Osteoblast (primary cell): ENCODE measurements at places on chromosomes 6 and 20. TPM values are rescaled to one million over a fixed set of nuclear protein-coding genes. Genes with fewer than 3 reads are reported as not detected.

The CST5 gene
- not detected in 2 replicates for total RNA-seq

The CD93 gene
- not detected in 2 replicates for total RNA-seq

The OCSTAMP gene
- total RNA-seq, result not detected in 2 replicates

The STK4 gene
- 33.3 and 33.7 TPM in 2 replicates for total RNA-seq

The RBM24 gene
- total RNA-seq, result 0.59 and 1.4 TPM in 2 replicates

The TP53INP2 gene
- 7.7 and 8.0 TPM in 2 replicates for total RNA-seq

The TUBB2B gene
- total RNA-seq, result 5.6 and 9.0 TPM in 2 replicates

The FAM83C gene
- not detected in 2 replicates for total RNA-seq

GRCh38 chr20:15528391-15529111 is 1044.7 kb downstream of the KIF16B start:
- no peak overlapping the region for H3K27ac ChIP-seq
- H3K4me3 ChIP-seq, result no peak overlapping the region
- no peaks in the 10 kb centered on the region for H3K27me3 ChIP-seq

DNA sequence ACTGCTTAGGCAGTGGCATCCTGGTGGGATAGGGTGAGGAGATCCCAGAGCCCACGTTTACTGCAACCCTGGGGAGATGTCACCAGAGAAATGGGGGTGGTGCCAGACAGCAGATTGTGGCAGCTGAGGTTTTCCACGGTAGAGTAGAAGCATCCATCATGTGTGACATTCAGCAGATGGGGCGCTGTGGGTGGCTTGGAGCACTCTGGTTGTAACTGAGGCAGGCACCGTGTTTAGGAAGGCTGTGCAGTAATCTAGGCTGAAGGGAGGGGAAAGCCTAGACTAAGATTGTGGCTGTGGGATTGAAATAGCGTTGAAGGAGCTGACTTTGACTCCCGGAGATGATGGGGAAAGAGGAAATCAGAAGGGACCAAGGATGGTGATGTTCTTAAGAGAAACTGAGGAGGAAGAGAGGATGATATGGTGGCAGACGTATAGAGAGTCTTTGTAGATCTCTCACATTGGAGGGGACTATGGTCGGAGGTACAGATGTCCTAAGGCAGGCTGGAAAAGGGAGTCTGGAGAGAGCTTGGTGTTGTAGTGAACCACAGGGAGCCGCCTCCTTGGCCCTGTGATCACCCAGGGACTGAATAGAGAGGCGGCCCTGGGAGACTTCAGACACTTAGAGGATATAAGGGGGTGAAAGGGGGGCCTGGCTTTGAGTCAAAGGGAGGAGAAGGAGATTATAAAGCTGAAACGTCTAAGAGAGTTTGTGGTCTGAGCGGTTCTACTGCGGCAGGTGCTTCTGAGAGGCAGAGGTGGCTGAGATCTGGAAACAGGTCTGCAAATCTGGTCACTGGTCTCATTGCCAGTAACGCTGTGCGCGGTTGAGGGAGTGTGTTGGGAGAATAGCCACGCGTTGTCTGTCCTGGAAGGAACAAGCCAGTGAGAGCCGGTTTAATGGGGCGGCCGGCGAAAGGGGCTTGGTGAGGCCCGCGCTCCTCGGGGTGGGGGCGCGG is 792 bp upstream of the MICA start:
- H3K27me3 ChIP-seq, result no peaks in the 10 kb centered on the region
- DNase-seq, result peak; percentile 77
- H3K27ac ChIP-seq, result peak overlapping the region; percentile 52

- no peaks in the 10 kb centered on the region for H3K4me1 ChIP-seq
- H3K36me3 ChIP-seq, result no peaks in the 10 kb centered on the region
- peaks cover 4% of the 10 kb centered on the region for H3K27me3 ChIP-seq
- DNase-seq, result peak; percentile 69
- H3K27ac ChIP-seq, result no peak overlapping the region
- no peak overlapping the region for H3K4me3 ChIP-seq
Observed at GRCh38 chr6:89895276-89895874, 1.1 kb downstream of the GJA10 start.

- H3K4me3 ChIP-seq, result no peak overlapping the region
- H3K27me3 ChIP-seq, result no peaks in the 10 kb centered on the region
- H3K36me3 ChIP-seq, result no peaks in the 10 kb centered on the region
- no peak overlapping the region for H3K27ac ChIP-seq
Observed at GRCh38 chr6:81718126-81718525, 34.4 kb downstream of the TENT5A start.

- H3K27me3 ChIP-seq, result no peaks in the 10 kb centered on the region
- H3K4me1 ChIP-seq, result peaks cover 18% of the 10 kb centered on the region
- DNase-seq, result peak; percentile 91
- H3K4me3 ChIP-seq, result peak within 1 kb of the TSS; percentile 96
- peak within 1 kb of the TSS; percentile 70 for H3K27ac ChIP-seq
- H3K36me3 ChIP-seq, result no peaks in the 10 kb centered on the region
Observed at GRCh38 chr6:139028658-139029469, at the start of gene ABRACL. TSS of gene ABRACL (plus strand) at chr6:139028745. CDS start at chr6:139034161, 5,416 bp downstream.

DNA sequence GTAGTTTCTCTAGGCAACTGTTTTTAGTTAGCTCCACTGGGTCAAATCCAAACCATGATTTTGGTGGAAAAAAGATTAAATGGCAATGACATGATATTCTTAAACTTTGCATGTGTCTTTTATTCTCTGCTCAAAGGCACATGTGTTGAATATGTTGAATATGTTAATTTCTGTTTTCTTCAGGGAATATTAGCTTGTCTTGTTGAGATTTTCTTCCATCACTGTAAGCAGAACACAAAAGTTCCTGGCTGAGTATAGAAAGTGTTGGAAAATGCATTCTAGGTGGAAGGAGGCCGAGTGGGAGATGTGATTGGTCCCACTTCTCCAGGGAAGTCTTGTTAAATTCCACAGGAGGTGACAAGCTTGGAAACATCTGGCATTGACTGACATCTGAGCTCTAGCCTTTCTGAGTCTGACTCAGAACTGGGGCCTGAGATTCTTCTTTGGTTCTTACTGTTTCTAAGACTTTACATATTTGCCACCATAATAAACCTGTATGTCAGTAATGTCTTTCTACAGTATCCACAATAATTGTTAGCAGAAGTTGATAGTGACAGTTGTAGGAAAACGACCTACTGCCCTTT is 81.1 kb downstream of the LAMA4 start:
- no peak for DNase-seq
- no peaks in the 10 kb centered on the region for H3K27me3 ChIP-seq
- peaks cover 99% of the 10 kb centered on the region for H3K36me3 ChIP-seq
- no peak overlapping the region for H3K27ac ChIP-seq

DNA sequence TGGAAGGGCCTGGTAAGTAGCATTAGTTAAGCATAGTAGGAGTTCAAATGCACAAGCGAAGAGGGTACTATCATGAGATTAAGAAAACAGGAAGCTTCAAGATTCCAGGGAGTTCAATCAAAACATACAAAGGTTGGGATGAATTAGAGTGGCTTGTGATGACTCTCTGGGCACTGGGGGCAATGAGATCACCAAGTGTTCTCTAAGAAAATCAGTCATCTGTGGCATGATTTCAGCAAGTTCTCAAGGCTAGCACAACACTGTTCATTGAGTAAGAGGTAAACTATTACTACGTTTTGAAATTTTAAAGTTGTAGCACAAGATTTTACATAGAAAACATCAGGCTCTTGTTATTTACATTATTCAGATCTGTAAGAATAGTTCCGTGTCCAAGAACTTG is 139.7 kb upstream of the FLRT3 start:
- no peaks in the 10 kb centered on the region for H3K27me3 ChIP-seq
- no peak overlapping the region for H3K4me3 ChIP-seq
- peak; percentile 46 for DNase-seq
- H3K27ac ChIP-seq, result no peak overlapping the region
- H3K4me1 ChIP-seq, result no peaks in the 10 kb centered on the region

DNA sequence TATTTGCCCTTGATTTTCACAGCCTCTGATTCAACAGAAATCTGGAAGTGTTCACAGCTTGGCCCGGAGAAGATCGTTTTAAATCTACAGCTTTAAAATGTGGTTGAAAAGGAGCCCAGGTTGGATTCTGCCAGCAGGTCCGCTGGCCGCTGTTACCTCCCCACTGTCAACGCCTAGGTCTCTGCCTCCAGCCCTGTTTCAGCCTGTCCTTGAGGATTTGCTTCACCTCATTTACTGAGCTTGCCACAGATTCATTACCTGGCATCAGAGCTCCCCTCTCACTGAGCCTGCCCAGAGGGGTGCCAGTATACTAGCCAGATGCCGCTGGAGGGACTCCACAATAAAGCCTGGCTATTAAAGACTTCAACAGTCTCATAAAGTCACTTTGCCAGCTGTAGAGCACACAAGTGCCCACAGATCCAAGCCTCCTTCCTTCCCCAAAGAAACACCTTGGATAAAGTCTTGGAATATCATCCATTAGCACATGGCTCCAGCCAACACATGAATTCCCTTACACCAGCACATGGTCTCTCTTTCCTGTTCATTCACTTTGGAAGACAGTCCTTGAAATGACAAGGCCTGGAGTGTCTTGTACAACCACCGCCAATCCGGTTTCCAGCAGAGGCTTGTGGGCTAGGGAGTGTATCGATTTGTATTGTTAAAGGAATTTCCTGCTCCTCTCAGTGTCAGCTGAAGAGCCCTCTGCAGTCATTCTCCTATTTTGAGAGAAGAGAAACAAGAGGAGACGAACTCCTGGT is 9.5 kb upstream of the NR2E1 start:
- H3K27me3 ChIP-seq, result peaks cover 84% of the 10 kb centered on the region
- no peaks in the 10 kb centered on the region for H3K4me1 ChIP-seq
- no peak overlapping the region for H3K27ac ChIP-seq

DNA sequence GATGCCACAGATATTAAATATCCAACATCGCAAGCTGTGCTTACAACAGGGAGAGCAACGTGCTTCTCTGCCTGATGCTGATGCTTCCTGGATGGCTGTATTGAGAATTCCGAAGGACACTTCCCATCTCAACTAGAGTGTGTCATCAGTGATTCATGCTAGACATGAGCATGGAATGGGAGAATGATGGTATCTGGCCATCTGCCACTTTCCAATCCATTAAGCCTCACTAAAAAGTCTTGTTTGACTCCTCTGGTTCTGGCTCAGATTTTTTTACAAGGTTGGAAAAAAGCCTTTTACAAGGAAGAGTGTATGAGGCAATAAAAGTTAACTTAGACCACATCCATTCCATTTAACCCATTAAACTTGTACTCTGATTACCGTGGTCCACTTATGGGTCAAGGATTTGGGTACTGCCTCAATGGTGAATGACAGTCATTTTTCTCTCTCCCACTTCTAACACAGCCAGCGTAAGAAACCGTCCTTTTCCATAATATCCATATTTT is 265.3 kb downstream of the UST start:
- peak; percentile 94 for DNase-seq
- peak overlapping the region; percentile 47 for H3K27ac ChIP-seq
- H3K4me3 ChIP-seq, result peak overlapping the region; percentile 13
- no peaks in the 10 kb centered on the region for H3K27me3 ChIP-seq

- H3K27me3 ChIP-seq, result no peaks in the 10 kb centered on the region
- no peak overlapping the region for H3K27ac ChIP-seq
- no peaks in the 10 kb centered on the region for H3K4me1 ChIP-seq
- no peak for DNase-seq
- no peaks in the 10 kb centered on the region for H3K36me3 ChIP-seq
- no peak overlapping the region for H3K4me3 ChIP-seq
Observed at GRCh38 chr6:105780146-105780860, 305.8 kb upstream of the PRDM1 start.

- no peak overlapping the region for H3K27ac ChIP-seq
- H3K4me3 ChIP-seq, result no peak overlapping the region
- no peaks in the 10 kb centered on the region for H3K27me3 ChIP-seq
Observed at GRCh38 chr6:131937226-131937625, 13.9 kb downstream of the CCN2 start.

DNA sequence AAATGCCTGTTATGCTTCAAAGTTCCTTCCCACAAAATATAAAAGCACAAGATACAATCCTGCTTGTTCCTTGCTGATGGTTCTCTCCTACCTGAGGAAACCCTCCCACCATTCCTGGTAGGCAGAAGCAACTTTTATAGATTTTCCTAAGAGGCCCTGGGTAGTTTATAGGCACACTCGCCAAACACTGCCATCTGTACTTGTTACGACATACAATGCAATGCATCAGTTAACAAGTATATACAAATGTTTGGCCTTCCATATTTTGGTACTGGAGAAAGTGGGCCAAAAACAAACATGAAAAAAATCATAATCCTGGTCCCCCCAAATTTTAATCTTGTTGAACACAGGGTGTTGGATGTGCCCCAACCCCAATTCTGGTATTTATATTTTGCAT is 16.6 kb downstream of the MCM9 start:
- no peaks in the 10 kb centered on the region for H3K4me1 ChIP-seq
- peaks cover 36% of the 10 kb centered on the region for H3K36me3 ChIP-seq
- no peaks in the 10 kb centered on the region for H3K27me3 ChIP-seq

DNA sequence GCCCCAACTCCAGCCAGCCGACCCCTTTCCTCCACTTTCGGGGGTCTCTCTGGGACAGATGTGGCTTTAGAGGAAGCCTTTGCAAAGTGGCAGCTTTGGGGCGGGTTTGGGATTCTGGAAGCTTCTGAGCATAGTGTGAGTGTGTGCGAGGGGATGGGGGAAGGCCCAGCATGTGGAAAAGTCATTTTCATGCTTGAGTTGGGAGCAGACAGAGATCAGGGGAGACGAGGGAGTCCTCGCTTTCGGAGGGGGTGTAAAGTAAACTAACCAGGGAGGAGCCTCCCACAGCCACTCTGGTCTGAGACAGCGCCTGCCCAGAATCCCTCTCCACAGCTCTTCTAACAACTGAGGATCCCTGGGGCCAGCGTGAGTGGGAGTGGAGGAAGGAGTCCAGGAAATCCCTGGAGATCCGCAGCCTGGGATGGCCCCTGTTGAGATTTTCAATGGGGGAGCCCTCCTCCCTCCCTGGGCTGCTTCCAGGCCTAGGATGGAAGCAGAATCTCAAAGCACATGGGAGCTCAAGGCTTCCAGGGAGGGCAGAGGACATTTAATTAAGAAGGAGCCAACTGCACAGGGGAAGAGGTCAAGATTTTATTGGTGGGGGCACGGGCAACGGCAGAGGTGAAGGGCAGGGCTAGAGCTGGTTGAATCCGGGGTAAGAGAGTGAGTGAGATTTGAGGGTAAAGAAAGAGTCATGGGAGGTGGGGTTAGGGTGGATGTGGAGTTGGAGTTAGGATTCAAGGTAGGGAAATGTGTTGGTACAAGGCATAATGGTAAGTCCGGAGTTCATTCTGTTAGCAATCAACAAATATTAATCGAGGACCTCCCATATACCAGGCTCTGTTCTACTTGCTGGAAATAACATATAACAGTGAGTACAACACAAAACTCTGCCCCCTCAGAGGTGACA is 102.3 kb upstream of the FOXP4 start:
- no peaks in the 10 kb centered on the region for H3K36me3 ChIP-seq
- peak overlapping the region; percentile 43 for H3K4me3 ChIP-seq
- H3K27me3 ChIP-seq, result peaks cover 51% of the 10 kb centered on the region
- no peak overlapping the region for H3K27ac ChIP-seq
- peak; percentile 89 for DNase-seq
